ENCODE measurements at places on chromosomes 12 and 14.

DNA sequence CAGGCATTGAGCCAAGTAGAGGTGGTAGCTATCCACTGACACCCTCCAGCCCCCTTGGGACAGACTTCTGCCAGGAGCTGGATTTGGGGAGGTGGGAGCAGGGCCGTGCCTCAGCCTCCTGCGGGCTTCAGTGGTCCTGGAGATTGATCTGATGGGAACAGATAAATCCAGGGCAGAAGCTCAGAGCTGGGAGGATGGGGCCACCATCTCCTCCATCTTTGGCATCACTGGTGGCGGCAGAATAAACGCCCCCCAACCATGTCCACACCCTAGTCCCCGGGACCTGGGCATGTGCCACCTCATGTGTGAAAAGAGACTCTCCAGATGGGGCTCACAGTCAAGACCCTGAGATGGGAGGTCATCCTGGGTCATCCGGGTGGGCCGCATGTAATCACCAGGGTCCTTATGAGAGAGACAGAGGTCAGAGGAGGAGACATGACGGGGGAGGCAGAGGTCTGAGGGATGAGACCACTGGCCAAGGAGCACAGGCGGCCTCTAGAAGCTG is 209.6 kb upstream of the RTL1 start:
- no peak for DNase-seq
- H3K36me3 ChIP-seq, result no peaks in the 10 kb centered on the region
- no peak overlapping the region for H3K4me3 ChIP-seq
- H3K27ac ChIP-seq, result no peak overlapping the region

- peaks cover 3% of the 10 kb centered on the region for H3K27me3 ChIP-seq
- H3K4me1 ChIP-seq, result no peaks in the 10 kb centered on the region
- H3K4me3 ChIP-seq, result no peak overlapping the region
- no peak overlapping the region for H3K27ac ChIP-seq
- no peak for DNase-seq
These were observed 304.7 kb upstream of the TMTC1 start for GRCh38 chr12:30088259-30088995.

DNA sequence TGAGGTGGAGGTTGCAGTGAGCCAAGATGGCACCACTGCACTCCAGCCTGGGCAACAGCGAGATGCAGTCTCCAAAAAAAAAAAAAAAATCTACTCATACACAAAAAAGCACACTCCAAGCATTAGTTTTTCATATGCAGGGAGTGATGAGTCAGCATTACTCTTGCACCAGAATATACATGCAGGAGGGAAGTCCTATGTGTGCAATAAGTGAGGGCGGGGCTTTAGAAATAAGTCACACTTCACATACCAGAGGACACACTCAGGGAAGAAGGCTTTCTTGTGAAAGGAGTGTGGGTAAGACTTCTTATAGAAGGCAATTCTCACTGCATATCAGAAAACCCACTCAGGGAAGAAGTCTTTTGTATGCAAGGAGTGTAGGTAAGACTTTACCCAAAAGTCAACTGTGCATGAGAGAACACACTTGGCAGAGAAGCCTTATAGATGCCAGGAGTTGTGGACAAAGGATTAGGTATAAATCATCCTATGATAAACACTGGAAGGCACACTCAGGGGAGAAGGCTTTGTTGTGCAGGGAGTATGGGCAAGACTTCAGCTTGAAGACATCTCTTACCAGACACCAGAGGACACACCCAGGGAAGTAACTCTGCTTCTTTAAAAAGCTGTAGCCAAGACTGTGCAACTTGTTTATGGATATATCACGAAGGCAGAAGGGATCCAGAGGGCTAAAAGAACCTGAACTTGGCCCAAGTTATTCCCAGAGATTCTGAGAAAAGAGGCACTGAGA is 50.5 kb downstream of the ATF7 start:
- peaks cover 16% of the 10 kb centered on the region for H3K4me1 ChIP-seq
- H3K27ac ChIP-seq, result no peak overlapping the region
- DNase-seq, result no peak
- no peaks in the 10 kb centered on the region for H3K27me3 ChIP-seq
- no peak overlapping the region for H3K4me3 ChIP-seq

GRCh38 chr14:36333119-36333518 is 12.7 kb upstream of the MBIP start:
- no peaks in the 10 kb centered on the region for H3K4me1 ChIP-seq
- H3K27me3 ChIP-seq, result peaks cover 15% of the 10 kb centered on the region
- no peak for DNase-seq
- H3K27ac ChIP-seq, result no peak overlapping the region
- no peak overlapping the region for H3K4me3 ChIP-seq
- H3K36me3 ChIP-seq, result no peaks in the 10 kb centered on the region

GRCh38 chr12:49079793-49080192 is 10.0 kb upstream of the RHEBL1 start:
- no peaks in the 10 kb centered on the region for H3K4me1 ChIP-seq
- H3K27me3 ChIP-seq, result peaks cover 10% of the 10 kb centered on the region
- DNase-seq, result no peak
- no peak overlapping the region for H3K27ac ChIP-seq
- no peak overlapping the region for H3K4me3 ChIP-seq

DNA sequence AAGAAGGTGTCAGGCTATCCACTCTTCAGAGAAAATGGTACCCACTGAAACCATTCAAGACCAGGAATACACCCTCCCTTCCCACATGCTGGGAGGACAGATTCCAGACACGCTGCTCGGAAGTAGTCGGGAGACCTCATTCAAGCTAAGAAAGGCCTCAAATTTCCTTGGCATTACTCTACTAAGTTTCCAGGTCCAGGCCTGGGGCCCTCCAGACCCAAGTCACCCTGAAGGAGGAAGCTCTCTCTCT is 27.1 kb upstream of the RPLP0 start:
- H3K4me3 ChIP-seq, result no peak overlapping the region
- H3K27ac ChIP-seq, result peak overlapping the region; percentile 44
- peaks cover 76% of the 10 kb centered on the region for H3K4me1 ChIP-seq
- no peak for DNase-seq

- H3K4me3 ChIP-seq, result no peak overlapping the region
- H3K27me3 ChIP-seq, result peaks cover 18% of the 10 kb centered on the region
- no peak for DNase-seq
These were observed 103.5 kb downstream of the TMEM121 start for GRCh38 chr14:105629886-105630215.

GRCh38 chr12:13794706-13795105 is 186.7 kb downstream of the GRIN2B start:
- DNase-seq, result no peak
- H3K27ac ChIP-seq, result no peak overlapping the region
- peaks cover 9% of the 10 kb centered on the region for H3K27me3 ChIP-seq
- no peaks in the 10 kb centered on the region for H3K36me3 ChIP-seq
- H3K4me3 ChIP-seq, result no peak overlapping the region
- peaks cover 4% of the 10 kb centered on the region for H3K4me1 ChIP-seq

GRCh38 chr12:97259098-97259497 is 203.5 kb upstream of the RMST start:
- DNase-seq, result no peak
- H3K4me1 ChIP-seq, result no peaks in the 10 kb centered on the region
- no peaks in the 10 kb centered on the region for H3K36me3 ChIP-seq
- H3K27ac ChIP-seq, result no peak overlapping the region

DNA sequence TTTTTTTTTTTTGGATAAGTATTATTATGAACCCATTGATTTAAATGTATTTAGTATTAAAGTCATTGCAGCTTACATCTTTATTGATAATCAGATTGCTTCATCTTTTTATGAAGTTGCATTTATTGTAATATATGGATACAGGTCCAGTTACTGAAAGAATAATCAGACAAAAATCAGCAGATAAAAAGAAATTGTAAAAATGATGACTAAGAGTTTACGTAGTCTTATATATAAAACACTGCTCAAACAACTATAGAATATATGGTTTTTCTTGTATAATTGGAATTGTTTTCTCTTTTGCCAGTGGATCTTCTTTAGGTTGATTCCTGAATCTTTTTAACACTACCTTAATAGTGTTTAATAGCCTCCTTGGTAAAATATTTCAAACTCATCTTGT is 378.3 kb downstream of the DUSP6 start:
- no peak overlapping the region for H3K27ac ChIP-seq
- no peak for DNase-seq
- H3K4me1 ChIP-seq, result no peaks in the 10 kb centered on the region
- H3K36me3 ChIP-seq, result no peaks in the 10 kb centered on the region
- H3K27me3 ChIP-seq, result no peaks in the 10 kb centered on the region

- no peak overlapping the region for H3K4me3 ChIP-seq
- no peaks in the 10 kb centered on the region for H3K36me3 ChIP-seq
- H3K27ac ChIP-seq, result no peak overlapping the region
- no peaks in the 10 kb centered on the region for H3K27me3 ChIP-seq
- DNase-seq, result no peak
These were observed 35.9 kb upstream of the MED13L start for GRCh38 chr12:116313194-116313927.

GRCh38 chr12:57204454-57204853 is 12.1 kb upstream of the NXPH4 start:
- DNase-seq, result no peak
- H3K4me1 ChIP-seq, result peaks cover 2% of the 10 kb centered on the region
- no peaks in the 10 kb centered on the region for H3K27me3 ChIP-seq

- no peaks in the 10 kb centered on the region for H3K27me3 ChIP-seq
- H3K27ac ChIP-seq, result no peak overlapping the region
- no peak overlapping the region for H3K4me3 ChIP-seq
- peaks cover 3% of the 10 kb centered on the region for H3K36me3 ChIP-seq
These were observed 3.3 kb downstream of the AKT1 start for GRCh38 chr14:104792101-104792884.

DNA sequence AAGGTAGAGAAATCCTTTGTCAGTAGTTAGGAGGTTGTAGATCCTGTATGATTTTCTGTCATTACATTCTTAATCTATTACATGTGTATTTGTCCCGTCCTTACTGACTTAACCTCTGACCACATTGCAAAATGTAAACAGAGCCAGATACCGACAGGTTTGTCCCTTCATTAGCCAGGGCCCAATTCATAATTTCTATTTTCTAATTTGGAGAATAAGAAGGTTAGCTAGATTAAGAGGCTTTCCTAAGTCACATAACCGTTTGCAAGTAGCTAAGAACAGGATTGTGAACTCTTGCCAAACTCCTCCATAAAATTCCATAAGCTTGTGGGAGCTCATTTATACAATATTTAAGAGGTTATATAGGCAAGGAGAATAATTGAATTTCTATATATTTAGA is 352.6 kb downstream of the RAD51B start:
- no peak overlapping the region for H3K27ac ChIP-seq
- H3K27me3 ChIP-seq, result no peaks in the 10 kb centered on the region
- no peaks in the 10 kb centered on the region for H3K4me1 ChIP-seq
- no peak overlapping the region for H3K4me3 ChIP-seq

DNA sequence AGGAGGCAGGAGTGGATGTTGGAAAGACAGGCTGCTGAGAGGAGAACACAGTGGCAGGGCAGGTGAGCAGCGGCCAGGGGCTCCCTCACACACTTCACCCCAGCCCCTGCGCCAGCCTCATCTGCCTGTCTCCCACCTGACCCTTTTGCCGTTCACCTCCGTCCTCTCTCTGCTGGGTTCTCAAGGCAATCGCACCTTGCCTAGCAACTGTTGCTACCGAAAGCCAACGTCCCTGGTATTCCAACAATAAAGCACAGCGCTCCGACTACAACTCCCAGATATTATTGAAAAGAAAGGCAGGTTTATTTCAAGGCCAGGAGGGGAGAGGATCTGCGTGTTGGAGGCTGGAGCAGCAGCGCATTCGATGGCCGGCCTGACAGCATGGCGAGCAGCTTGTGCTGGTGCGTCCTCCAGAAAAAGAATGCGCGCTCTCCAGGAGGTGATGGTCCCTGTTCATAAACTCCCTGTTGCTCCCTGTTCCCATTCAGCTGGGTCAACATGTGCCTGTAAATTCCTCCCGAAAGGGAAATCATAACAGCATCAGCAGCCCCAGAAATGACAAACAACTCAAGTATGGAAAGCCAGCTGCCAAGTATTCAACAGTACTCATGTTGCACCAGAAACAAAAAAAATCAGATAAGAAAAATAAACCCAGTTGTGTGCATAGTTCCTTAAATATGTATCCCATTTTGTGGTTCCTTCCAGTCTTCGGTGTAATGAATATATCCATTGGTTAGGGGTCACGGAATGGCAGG is 153.0 kb upstream of the DIO3 start:
- H3K27ac ChIP-seq, result no peak overlapping the region
- H3K27me3 ChIP-seq, result peaks cover 82% of the 10 kb centered on the region
- no peaks in the 10 kb centered on the region for H3K36me3 ChIP-seq
- H3K4me1 ChIP-seq, result peaks cover 5% of the 10 kb centered on the region
- DNase-seq, result no peak
- no peak overlapping the region for H3K4me3 ChIP-seq

DNA sequence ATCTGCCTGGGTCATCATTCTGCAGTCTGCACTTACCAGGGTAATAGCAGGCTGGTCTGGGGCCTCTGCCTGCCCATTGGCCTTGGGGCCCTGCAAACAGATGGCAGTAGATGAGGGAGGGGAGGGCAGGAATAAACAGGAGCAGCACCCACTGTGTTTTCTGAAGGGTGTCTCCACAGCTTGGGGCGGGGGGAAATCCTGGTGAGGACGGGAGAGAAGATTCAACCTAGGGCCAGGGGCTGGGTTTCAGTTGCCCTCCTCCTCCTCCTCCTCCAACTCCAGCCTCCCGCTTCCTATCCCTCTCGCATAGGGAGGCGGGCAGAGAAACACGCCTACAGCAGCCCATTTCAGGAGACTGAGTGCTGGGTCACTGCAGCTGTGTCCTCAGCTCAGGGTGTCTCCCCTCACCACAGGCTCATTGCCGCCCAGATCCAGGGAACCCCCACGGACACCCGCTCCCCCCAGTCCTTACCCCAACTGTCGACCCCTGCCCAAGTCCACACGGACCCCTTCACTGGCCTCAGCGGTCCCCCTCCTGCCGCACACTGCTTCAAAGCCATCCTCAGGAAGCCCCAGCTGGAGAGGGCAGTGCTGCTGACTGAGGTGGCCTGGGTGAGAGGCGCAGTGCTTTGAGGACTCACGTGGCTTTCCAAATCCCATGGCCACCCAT is 9.1 kb upstream of the KRT80 start:
- peaks cover 5% of the 10 kb centered on the region for H3K4me1 ChIP-seq
- H3K36me3 ChIP-seq, result no peaks in the 10 kb centered on the region
- peaks cover 35% of the 10 kb centered on the region for H3K27me3 ChIP-seq

GRCh38 chr14:36408388-36408787 is 88.0 kb upstream of the MBIP start:
- H3K4me3 ChIP-seq, result no peak overlapping the region
- no peaks in the 10 kb centered on the region for H3K4me1 ChIP-seq
- no peak overlapping the region for H3K27ac ChIP-seq
- H3K36me3 ChIP-seq, result no peaks in the 10 kb centered on the region
- no peak for DNase-seq
- peaks cover 35% of the 10 kb centered on the region for H3K27me3 ChIP-seq

DNA sequence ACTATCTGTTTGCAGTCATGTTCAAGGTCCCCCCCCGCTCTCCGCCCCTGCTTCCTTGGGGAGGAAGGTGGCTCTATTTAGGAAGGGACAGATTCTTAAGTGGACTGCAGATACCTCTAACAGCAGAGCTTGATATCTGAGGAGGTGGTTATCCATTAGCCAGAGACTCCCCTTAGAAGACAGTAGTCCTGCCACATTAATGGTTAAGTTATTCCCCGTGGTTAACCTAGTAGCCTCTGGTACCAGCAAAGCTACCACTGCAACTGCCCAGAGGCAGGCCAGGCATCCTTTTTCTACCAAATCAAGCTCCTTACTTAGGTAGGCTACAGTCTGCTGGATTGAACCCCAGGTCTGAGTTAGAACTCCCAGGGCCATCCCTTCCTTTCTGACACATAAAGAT is 162.1 kb upstream of the AVPR1A start:
- no peaks in the 10 kb centered on the region for H3K4me1 ChIP-seq
- no peaks in the 10 kb centered on the region for H3K27me3 ChIP-seq
- no peak overlapping the region for H3K27ac ChIP-seq
- no peak overlapping the region for H3K4me3 ChIP-seq
- no peak for DNase-seq
- H3K36me3 ChIP-seq, result no peaks in the 10 kb centered on the region
